8988T (cell line): ENCODE measurements at places on chromosomes 5 and 9.

- no peak for DNase-seq
Observed at GRCh38 chr5:149235841-149236240, 35.8 kb upstream of the AFAP1L1 start.

DNA sequence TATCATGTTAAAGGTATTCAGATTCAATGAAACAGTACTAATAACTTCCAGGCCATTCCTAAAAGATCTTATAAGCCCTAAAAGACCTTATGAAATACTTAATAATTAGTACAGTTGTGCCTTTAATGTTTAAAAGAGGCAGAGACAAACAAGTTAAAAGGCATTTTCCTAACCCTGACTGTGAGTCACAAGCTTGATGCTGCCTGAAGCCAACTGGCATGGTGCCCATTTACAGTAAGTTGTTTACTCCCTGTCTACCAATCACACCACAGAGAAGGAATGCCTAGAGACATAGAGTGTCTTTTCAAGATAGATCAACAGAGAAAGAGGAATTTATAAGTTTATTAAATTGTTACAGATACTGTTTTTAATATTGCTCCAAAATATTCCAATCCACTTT is 47.8 kb downstream of the NR3C1 start:
- peak; percentile 17 for DNase-seq

DNA sequence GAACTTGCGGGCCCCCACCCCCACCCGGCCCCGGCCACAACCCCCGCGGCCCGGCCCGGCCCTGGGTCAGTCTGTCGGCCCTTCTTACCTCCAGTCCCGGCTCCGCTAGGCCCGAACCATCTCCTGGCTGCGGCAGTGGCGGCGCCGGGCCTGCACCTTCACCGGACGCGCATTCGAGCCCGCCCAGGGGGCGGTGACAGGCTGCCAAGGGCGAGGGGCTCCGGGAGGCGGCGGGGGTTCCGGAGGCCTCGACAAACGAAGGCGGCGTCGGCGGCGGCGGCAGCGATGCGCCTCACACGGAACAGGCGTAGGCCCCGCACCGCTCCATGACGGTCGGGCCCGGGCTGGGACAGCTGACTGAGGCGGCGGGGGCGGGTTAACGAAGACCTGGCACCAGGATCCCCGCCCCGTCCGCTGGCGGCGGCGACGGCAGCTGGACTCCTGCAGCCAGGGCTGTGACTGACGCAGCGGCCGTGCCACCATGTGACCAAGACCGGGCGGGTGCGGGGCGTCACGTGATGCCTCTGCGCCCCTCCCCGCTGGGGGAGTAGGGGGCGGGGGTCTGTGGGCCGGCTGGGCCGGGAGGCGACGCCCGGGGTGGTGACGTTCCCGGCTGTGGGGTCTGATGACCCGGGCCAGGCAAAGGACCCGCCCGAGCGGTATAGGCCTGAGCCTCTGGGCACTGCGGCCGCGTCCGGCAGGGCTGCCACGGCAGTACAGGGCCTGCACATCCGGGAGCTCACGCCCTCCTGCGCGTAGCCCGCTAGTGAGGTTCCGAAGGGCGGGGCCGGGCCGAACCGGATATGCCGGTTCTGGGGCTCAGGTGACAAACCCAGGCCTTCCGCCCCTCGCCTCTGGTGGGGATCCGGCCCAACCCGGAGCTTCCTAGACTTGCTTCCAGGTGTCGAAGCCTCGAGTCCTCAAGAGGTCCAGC is at the start of gene AFF4:
Gene AFF4 (minus strand): TSS at position 464 of the 934 bp plus-strand sequence. CDS start 26,445 bp downstream, outside the sequence.
- DNase-seq = peak; percentile 78

GRCh38 chr5:17619354-17619753 is 9.2 kb downstream of the TAF11L12 start:
- DNase-seq = no peak

DNA sequence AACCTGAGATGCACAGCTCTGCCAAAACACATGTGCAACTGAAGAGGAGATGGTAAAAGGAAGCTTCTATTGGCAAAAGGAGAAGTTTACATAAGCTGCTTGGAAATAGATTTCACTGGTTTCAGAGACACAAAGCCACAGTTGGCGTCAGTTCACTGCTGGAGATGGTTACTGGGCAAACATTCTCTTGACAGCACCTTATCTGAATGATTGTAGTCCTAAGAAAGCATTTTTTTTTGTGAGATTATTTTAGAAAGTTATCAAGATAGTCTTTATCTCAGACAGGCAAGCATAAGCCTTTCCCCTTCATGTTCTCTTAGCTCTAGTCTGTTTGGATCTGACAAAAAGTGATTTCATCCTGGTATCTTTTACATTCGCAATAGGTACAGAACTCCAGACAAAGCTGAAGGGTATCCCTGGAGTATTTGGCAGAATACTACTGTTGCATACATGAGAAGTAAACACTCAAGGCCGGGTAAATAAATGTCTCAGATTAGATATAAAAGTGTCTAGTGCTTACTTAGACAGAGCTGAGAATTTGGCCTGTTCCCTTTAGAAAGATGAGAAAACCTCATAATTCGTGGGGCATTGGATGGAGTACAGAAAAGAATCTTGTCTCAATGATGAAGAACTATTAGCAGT is 1668.0 kb upstream of the NUDT12 start:
- DNase-seq = no peak

DNA sequence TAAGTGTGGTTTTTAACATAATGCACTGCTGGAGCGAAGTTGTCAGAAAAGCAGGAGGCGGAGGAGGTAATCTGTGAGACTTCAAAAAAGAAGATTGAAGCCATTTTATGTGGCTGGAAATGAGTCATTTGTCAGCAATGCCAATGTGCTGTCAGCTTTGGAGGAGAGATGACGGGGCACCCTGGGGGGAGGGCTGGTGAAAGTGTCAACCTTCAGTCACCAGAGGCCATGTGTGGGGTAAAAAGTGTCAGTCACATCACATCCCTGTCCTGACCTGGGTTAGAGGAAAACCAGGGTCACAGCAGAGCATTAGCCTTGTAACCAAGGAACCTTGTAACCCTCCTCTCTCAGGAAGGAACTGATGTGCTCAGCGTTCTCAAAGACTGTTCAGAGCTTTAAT is 59.1 kb downstream of the TLR4 start:
- no peak for DNase-seq

DNA sequence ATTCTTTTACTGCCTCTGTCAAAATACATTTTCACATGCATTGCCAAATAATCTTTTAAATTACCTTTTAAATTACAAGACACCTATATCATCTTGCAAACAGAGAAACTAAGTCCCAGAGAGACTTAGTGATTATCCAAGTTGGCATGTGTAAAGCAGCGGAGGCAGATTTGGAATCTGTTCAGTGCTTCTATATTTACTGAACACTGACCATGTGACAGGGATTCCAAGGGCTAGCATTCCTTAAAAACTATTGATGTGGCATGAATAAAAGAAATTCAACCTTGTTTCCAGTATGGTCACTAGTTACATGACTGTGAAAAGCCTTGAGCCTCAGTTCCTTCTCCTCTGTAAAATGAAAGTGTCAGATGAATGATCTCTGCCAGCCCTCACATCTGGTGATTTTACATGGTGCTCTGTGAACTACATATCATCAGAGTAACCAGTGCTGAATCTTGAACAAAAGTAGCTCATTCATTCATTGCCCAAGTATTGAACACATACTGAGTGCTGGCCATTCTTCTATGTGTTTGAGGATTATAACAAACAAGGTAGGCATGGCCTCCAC is 71.9 kb upstream of the PPP1R2B start:
- DNase-seq = no peak

GRCh38 chr5:149323621-149324205 is 21.6 kb upstream of the GRPEL2 start:
- DNase-seq = no peak

DNA sequence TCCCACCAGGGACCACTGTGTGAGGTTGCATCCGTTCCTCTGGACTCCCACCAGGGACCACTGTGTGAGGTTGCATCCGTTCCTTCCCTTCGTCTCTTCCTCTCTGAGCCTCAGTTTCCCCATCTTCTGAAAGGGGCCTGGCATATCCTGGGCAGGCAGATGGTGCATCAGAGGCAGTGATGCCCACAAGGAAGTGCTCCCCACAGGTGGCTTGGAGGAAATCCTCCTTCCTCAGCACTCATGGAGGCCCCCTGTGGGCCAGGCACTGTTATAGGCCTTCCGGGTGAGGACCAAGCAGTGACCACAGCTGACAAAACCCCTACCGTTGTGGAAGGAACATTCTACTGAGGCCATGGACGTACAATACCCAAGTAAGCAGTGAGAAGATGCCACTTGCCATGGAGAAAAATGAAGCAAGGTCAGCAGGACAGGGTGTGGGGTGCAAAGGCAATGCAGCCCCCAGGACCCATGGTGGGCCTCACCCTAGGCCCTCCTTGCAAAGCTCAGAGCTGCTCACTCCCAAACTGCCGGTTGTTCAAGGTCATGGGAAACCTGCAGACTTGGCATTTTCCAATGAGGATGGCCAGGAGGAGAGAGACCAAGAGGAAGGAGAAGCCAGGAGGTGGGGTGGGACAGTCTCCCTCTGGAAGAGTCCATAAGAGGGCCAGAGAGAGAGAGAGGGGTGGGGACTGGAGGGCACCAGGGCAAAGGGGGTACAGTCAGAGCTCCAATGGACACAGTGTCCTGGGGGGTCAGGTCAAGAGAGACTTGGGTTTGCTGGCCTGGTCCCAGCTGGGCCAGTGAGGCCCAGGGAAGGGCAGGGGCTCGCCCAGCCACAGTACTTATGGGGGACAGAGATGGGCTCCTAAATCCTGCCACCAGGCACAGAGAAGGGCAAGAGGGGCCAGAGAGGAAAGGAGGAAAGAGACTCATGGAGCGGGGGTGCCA is 51.1 kb downstream of the C9orf50 start:
- DNase-seq = peak; percentile 77

- no peak for DNase-seq
Observed at GRCh38 chr9:136923881-136924280, 20.7 kb downstream of the FBXW5 start.

- DNase-seq = peak; percentile 15
Observed at GRCh38 chr9:6354072-6354686, 26.0 kb downstream of the TPD52L3 start.

- no peak for DNase-seq
Observed at GRCh38 chr9:19967216-19967887, 178.5 kb upstream of the SLC24A2 start.

GRCh38 chr5:42640835-42641234 is 115.8 kb upstream of the CCDC152 start:
- DNase-seq = no peak

- DNase-seq = no peak
Observed at GRCh38 chr9:97632248-97632984, 752 bp downstream of the TSTD2 start.

DNA sequence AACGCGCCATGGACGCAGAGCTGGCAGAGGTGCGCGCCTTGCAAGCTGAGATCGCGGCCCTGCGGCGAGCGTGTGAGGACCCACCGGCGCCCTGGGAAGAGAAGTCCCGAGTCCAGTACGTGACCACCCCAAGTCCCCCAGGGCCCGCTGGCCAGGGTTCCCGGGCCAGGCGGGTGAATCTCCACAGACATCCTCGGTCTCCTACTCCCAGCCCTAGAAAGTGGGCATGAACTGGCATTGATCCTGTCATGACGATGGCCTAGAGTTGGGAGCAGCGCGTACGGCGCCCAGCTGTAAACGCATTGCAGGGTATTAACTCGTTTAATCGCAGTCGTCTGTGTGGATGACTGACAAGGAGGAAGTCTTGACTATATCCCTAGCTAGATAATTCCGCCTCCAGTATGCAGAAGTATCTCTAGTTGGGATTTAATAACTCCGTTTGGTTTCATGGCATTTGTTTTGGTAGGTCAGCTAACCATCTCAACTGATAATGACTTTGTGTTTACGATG is 293 bp downstream of the CENPP start:
- DNase-seq = peak; percentile 7
